Cortex of kidney (tissue), 1 donor: ENCODE measurements at places on chromosomes 4 and X.

DNA sequence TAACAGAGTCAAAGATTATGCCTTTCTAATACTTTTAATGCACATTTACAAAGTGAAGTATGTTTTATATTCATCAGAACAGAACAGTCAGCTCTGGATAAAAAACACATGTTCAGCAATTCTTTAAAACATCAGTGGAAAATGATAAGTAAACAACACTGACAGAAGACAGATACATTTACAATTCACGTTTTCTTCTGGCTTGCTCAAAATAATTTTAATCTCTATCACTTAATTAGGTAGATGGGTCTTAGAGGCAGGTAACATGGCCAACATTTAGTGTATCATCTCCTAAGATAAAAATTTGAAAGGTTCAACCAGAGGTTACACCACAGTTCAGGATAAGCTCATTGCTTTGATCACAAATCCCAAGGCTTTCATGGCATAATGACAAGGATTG, 156.8 kb upstream of the MAB21L2 start:
- DNase-seq: no peak

DNA sequence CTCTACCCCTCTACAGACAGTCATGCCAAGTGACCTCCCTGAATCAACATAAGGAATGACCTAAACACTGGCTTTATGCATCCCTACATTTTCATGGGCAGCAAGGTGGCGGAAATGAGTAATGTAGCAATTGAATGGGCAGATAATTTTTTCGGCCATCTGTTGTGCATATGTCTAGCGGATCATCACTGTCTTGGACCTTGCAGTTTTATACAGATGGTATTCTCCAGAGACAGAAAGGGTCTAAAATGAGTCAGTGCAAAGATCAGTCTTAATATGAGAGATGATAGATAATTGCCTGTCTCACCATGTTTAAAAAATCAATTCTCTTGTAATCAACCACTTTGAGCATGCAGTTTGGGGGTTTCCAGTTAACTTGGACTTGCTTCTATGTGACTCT, 177.3 kb upstream of the DKK2 start:
- no peak for DNase-seq

DNA sequence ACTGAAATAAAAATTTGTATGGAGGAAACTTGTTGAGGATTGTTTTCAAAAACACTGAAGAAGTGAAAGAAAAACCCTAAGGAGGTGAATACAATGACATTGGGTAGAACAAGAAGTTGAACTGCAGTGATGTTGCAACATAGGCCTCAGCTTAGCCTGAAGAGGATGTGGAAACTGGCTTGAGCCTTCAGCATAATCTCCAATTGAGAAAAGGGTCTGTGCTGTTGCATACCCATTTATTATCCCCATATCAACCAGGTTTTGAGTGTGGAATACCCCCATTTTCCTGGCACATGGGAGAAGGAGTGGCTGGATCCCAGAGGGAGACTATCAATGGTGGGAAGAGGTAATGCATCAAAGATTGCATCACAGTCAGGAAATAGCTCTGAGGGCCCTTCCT, 695.0 kb upstream of the HS3ST1 start:
- no peak for DNase-seq

- DNase-seq: no peak
Observed at GRCh38 chr4:185309770-185310169, 86.0 kb downstream of the LRP2BP start.

DNA sequence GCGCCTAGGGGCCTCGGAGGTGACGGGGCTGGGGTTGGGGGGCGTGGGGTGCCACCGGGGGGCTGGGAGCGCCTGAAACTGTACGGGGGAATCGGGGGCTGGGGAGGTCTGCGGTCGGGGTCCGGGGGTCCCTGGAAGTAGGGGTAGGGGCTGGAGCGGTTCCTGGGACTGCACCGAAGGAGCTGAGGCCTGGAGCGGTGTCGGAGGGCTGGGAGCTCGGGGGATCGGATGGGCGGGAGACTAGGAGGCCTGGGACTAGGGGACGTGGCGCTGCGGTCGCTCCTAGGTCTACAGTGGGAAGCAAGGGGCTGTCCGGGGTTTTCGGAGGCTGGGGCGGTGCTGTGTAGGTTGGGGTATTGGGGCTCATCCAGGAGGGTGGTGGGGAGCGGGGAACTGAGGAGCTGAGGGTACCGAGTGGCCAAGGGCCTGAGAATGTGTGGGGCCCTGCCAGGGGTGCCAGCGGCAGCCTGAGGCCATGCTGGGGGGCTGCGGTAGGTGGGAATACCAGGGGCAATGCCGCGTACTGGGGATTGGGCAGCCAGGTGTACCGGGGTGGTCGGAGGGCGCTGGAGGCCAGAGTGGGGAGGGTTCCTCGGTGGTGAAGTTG, 562 bp downstream of the AKAP17A start:
- DNase-seq: no peak

DNA sequence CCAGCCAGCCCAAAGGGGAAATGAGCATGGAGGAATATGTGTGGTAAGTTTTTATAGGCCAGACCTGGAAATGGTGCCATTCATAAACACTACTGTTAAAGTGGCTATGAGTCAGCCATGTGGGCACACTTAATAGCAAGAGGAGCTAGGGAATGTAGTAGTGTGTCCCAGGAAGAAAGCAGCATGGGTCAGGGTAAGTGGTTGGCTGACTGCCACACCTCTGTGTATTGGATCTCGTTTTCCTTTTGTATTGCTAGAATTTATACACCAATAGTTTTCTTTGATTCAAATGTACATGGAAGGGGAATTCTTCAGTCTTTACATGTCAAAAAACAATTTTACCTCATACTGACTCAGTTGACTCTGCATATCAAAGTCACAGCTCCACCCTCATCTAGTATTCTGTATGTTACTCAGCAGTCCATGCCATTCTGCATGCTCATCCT, 22.9 kb upstream of the SGMS2 start:
- DNase-seq: no peak

- no peak for DNase-seq
Observed at GRCh38 chr4:159428975-159429692, 326.3 kb downstream of the RAPGEF2 start.

- DNase-seq: no peak
Observed at GRCh38 chrX:151752847-151753246, 18.3 kb downstream of the CNGA2 start.

DNA sequence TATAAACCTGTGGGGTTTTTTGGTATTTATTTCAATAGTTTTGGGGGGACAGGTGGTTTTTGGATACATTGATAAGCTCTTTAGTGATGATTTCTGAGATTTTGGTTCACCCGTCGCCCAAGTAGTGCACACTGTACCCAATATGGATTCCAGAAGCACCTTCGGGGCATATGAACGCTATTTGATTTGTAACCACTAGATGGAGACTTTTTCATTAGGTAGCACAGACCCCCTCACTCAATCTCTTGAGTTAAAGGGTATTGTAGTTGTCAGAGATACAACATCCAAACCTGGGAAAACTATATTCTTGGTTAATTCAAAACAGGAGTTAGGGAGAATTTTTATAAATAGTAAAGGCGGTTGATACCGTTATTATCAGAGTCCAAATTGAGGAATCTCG, 79.8 kb downstream of the SPANXN3 start:
- DNase-seq: no peak

- no peak for DNase-seq
Observed at GRCh38 chr4:140497747-140498636, at the start of gene MGAT4D. Gene MGAT4D, minus strand, starts transcription at chr4:140498293. Its CDS starts 71 bp downstream, at chr4:140498222.

GRCh38 chr4:48343035-48343434, 1.7 kb downstream of the SLAIN2 start:
- no peak for DNase-seq

DNA sequence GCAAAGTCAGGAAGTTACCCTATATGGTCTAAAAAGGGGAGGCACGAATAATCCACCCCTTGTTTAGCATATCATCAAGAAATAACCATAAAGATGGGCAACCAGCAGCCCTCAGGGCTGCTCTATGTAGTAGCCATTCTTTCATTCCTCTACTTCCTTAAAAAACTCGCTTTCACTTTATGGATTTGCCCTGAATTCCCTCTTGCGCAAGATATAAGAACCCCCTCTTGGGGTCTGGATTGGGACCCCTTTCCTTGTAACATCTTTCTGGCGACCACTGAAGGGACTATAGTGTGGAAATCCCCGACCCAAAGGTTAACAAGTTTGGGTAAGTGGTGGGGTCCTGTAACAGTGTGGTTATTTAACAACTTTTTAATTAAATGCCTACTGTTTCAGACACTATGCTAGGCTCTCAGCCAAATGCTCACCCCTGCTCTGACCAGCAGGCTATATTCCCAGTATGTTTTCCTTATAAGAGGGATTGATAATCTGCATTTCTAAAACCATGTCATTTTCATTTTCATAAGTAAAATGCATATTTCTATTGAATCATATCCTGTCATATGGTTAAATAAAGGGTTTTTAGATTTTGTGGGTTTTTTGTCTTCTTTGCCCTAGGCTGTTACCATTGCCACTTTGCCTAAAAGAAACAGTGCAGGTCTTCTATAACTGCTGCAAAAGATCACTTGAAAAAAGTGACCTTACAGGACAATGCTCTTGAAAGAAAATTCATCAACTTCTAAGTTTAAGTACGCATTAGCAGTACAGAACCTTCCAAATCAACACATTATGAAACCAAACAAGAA, 41.5 kb downstream of the ANAPC10 start:
- DNase-seq: no peak

DNA sequence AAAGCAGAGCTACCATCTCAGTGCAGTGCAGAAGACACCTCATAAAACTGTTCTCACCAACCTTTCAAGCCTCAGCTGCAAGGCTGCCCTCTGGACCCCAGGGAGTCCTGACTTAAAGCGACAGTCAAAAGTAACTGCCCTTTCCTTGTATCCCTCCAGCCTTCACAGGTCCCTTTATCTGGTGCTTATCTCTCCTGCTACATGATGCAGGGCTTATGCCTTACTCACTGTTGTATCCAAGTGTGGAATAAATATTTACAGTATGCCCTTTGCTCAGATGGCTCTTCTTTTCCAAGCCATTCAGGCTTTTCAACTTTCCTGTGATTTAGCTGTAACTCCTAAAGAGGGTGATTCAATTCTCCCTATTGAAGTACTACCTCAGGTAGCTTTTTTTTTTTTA, 92.6 kb downstream of the KDR start:
- DNase-seq: no peak

GRCh38 chr4:73619346-73619745, 890 bp downstream of the RASSF6 start:
- DNase-seq: no peak

DNA sequence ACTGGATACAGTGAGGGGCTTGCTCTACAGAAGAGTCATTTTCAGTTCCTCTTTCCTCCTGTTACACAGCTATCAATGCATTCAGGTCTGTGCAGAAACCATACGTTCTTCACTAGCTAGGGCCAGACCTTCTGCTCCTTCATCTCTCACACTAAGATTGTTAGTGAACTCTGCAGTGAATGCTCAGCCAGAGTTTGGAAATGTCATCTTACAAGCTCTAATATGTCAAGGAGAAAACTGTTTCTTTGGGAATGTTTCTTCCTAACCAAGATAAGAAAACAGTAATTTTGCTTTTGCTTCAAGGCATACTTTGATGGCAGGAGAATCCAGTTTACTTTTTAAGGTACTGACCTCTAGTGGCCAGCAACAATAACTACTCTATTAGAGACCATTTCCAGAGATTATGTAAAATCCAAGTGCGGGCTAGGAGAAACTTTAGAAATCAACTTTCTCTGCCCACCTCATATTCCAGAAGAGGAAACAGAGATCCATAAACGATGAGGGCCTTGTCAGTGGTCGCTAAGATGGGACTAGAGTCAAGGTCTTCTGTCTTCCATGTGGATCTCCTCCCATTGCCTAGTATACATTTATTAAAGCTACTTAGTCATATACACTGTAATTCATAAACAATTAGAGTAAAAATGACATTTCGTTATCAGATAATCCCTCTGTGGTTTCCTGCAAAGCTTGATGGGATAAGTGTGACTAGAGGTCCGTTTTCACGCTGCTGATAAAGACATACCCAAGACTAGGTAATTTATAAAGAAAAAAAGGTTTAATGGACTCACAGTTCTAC, 12.1 kb upstream of the CC2D2A start:
- DNase-seq: no peak

DNA sequence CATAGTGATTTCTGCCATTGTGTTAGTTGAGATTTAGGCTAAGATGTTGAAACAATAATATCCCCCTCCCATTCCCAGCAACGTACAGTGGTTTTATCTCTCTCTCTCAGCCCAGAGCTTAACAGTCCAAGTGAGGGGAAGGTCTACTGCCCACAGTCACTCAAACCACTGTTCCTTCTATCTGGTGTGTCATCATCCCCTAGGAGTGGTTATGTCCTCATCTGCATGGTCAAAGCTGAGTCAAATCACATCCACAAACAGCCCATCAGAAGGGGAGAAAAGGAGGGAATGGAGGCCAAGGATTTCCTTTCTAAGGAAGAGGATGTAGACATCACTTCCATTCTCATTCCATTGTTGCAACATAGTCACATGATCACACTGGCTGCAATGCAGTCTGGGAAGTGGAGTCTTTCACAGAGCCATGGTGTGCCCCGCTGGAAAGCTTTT, 42.8 kb upstream of the CHRNA9 start:
- no peak for DNase-seq

DNA sequence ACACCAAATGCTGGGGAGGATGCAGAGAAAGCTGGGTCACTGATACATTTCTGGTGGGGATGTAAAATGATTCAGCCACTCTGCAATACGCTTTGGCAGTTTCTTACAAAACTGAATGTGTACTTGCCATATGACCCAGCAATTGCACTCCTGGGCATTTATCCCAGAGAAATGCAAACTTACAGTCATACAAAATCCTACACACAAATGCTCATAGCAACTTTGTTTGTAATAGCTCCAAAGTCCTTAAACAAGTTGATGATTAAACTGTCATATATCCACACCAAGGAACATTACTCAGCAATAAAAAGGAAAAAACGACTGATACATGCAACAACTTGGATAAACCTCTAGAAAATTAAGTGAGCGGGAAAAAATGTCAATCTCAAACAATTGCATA, 12.3 kb downstream of the MID1 start:
- DNase-seq: no peak

- no peak for DNase-seq
Observed at GRCh38 chr4:159443975-159444374, 341.1 kb downstream of the RAPGEF2 start.

DNA sequence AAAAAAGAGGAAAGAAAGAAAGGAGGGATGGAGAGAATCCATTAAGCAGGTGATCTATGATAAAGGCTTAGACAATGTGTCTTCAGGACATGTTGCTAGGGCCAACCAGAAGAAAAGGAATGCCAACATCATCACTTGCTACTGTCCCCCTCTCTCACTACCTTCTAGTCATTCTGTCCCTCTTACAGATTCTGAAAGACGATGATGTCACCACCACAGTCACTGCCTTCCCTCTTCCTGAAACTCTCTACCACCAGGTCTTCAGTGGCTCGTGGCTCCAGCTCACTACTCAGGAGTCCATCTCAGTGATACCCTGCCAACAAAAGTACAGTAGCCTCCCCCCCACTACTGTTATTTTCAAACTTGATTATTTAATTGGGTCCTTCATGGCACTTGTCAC, 64.0 kb downstream of the KCNIP4 start:
- no peak for DNase-seq

- DNase-seq: no peak
Observed at GRCh38 chr4:5361968-5362367, 310.7 kb downstream of the STK32B start.

DNA sequence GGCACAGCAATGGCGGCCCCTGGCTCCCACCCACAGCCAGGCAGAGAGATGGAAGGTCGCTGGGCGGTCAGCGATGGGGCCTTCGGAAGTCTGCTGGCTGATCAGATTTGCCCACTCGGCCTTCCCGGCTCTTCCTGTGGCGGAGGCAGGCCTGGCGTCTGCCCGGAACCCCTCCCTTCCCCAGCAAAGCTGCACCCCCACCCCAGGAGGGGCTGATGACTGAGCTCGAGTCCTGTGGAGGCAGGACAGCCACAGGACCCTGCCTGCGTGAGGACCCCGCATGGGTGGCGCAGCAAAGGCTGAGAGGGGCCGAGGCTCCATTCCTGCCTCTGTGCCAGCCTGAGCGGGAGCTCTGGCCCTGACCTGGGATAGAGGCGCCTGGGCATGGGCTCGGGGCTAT, 34.8 kb downstream of the TACC3 start:
- no peak for DNase-seq
